ENCODE measurements at places on chromosomes 4 and X. TPM values are rescaled to one million over a fixed set of nuclear protein-coding genes. Genes with fewer than 3 reads are reported as not detected.

EFHC2 gene
- 0.77 TPM for total RNA-seq

STAP1 gene
- total RNA-seq, result not detected

NAA11 gene
- not detected for total RNA-seq

AREG gene
- 1.5 TPM for total RNA-seq

NSG1 gene
- total RNA-seq, result under 0.01 TPM

PCSK1N gene
- total RNA-seq, result 0.17 TPM
